ENCODE measurements at places on chromosomes 12 and 14.

DNA sequence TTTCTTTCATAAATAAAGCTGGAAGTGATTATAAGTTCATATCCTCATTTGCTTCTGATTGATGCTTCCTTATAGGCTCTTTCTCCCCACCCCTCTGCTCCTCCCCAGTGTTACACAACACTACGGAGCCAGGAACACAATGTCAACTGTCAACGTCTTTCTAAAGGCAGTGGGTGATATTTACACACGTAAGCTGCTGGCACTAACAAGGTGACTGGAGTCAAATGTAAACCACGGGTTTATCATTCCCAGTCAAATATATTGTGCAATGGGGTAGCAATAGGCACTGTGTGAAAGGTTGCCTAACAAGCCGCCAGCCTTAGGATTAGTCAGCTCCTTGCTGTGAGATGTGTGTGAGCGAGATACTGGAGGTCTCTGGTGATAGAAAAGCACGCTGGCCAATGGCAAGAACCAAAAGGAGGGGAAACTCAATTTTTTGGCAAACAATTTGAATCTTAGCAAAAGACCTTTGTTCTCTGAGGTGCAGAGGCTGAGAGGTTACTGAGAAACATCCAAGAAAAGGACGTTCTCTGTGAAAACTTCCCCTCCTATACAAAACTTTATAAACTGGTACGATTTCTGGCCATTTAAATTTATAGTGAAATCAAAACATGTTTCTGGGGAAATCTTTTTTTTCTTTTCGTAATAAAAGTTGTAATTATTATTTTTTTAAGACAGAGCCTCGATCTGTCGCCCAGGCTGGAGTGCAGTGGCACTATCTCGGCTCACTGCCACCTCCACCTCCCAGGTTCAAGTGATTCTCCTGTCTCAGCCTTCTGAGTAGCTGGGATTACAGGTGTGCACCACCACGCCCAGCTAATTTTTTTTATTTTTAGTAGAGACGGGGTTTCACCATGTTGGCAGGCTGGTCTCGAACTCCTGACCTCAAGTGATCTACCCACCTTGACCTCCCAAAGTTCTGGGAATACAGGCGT is 22.3 kb upstream of the HECTD1 start:
- DNase-seq, result no peak

GRCh38 chr12:14921218-14921617 is 17.1 kb downstream of the ERP27 start:
- no peak for DNase-seq

- DNase-seq, result no peak
Observed at GRCh38 chr12:89067421-89068187, 284.7 kb downstream of the DUSP6 start.

DNA sequence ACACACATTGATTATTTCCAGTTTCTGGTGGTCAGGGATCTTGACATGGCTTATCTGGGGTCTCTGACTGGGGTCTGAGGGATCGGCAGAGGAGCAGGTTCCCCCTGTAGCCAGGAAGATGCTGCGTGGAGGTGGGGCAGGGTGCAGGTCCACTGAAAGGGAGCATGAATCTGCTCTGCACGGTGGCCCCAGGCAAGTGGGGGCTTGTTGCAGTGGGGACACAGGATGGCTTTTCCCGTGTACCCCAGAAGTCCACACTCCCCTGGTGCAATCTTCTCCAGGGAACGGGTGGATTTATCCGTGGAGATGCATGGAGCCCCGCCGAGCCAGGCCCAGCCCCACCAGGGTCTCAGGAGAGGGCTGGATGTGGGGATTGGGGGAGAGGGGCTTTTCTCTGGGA is 210.4 kb upstream of the C14orf180 start:
- no peak for DNase-seq

- no peak for DNase-seq
Observed at GRCh38 chr12:44114906-44115305, 279.0 kb downstream of the TMEM117 start.

- DNase-seq, result no peak
Observed at GRCh38 chr14:43031598-43031997, 1424.9 kb downstream of the LRFN5 start.

- no peak for DNase-seq
Observed at GRCh38 chr12:57207731-57208630, 8.6 kb upstream of the NXPH4 start.

DNA sequence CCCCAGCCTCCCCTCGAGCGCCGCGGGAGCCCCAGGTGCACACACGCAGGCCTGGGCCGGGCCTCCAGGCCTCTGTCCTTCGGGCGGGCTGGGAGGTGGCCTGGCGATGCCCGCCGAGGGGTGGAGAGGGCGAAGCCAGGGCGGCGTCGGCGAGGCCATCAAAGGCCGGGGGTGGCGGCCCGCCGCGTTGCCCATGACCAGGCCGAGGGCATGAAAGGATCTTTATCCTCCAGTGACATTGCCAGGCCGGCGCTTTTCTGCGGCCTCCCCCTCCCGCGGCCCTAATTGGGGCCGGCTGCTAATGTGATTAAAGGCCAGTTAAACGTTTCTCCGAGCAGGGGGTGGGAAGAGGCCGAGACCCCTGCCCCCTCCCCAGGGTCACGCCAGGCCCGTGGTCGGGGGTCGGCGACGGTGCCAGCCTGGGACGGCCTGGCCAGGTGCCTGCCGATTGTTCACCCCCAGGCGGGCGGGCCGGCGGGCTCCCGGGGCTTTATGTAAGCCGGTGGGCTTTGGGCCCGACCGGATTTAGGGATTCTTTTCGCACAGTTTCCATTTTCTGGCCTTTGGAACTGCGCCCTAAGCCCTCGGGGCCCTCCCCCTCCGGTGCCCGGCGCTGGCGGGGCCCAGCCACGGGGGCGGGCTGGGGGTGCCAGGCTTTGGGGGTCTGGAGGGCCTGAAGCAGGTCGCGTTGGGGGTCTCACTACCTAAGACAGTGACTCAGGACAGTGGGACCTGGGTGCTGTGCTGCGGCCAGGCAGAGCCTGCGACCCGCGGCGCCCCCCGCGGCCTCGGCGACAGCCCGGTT is 103.2 kb upstream of the DIO3 start:
- DNase-seq, result no peak

Measured in NCI-H446 treated with DMSO at 0.1 percent for 48 hours (cell line).